CD4-positive, alpha-beta T cell treated with Interleukin-21 for 1 hour (primary cell): ENCODE measurements at places on chromosomes 7 and 10.

GRCh38 chr10:61172182-61172926, 228.4 kb upstream of the RHOBTB1 start:
- DNase-seq: no peak

DNA sequence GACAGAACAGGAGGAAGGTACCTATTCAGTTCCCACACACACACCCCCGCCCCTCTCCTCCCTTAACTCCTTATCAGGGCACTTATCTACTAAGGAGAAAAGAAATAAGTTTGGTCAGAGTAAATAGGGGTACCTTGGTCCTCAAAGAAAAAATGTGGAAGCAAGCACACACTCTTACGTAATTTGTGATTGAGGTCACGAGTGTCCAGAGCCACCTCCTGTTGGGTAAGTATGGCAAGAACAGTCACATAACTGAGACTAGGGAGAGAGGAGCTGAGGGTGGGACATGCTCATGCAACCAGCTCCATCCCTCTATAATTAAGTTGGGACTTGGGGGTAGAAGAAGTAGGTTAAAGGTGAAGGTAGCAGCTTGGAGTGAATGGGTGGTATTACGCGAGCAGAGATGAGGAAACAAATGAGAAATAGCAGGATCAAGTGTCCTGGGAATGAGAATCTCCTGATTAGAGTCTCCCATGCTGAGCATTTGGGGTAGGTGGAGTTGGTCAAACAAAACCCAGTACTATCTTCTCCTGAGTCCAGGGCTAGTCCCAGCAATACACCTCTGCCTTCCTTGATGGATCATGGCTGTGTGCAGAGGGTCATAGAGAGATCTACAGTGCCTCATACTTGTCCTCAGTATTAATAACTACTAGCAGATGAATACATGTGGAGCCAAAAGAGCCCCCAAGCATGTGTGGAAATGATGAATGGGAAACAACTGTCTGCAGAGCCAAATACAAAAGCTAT, 77.1 kb downstream of the GSAP start:
- DNase-seq: no peak

GRCh38 chr7:29866490-29866930, 60.2 kb downstream of the WIPF3 start:
- DNase-seq: no peak

DNA sequence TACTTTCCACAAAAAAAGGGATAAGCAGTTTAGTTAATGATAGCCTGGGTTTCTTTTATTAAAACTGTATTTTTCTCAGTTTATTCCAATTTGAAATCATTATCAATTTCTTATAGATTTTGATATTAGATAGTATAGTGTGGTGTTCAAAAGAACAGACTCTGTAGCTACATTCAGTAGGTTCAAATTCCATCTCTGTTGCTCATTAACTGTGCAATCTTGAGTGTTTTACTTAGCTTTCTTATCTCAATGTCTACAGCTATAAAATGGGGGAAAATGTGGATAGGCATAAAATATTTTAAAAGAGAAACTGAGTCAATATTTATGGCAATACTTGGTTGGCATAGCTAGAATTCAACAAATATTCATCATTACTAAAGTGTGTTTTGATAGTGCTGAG, 86.9 kb upstream of the SEMA3A start:
- no peak for DNase-seq

GRCh38 chr10:121133901-121134300, 282.7 kb downstream of the WDR11 start:
- no peak for DNase-seq

GRCh38 chr10:61883371-61884025, 18.0 kb upstream of the ARID5B start:
- DNase-seq: no peak

GRCh38 chr7:135748770-135749169, at the start of gene FAM180A:
TSS of gene FAM180A (minus strand) at chr7:135748813. CDS start at chr7:135748580, 233 bp downstream.
- no peak for DNase-seq

DNA sequence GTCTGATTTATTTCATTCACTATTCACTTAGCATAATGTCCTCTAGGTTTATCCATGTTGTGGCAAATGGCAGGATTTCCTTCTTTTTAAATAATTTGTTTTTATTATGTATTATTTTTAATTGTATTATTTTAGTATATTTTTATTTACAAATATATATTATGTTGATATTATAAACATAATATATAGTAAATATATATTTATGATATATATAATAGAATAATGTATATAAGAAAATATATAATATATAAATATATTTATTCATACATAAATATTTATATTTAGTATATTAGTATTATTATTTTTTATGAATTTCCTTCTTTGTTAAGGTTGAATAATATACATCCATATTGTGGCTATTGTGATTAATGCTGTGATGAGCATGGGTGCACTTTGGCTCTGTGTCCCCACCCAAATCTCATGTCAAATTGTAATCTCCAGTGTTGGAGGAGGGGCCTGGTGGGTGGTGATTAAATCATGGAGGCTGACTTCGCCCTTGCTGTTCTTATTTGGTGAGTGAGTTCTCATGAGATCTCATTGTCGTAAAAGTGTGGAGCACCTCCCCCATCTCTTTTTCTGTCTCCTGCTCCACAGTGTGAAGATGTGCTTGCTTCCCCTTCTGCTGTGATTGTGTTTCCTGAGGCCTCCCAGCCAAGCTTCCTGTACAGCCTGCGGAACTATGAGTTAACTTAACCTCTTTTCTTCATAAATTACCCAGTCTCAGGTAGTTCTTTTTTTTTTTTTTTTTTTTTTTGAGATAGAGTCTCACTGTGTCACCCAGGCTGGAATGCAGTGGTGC, 52.3 kb upstream of the CYP2C18 start:
- DNase-seq: no peak

- DNase-seq: no peak
These were observed 13.3 kb upstream of the PIP4K2A start for GRCh38 chr10:22727663-22728062.

- DNase-seq: no peak
These were observed 29.3 kb upstream of the HECW1 start for GRCh38 chr7:43083106-43083505.

GRCh38 chr7:80346704-80347103, 165.2 kb downstream of the GNAT3 start:
- DNase-seq: no peak

- no peak for DNase-seq
These were observed 47.9 kb downstream of the TBATA start for GRCh38 chr10:70737250-70737649.
